ENCODE measurements at places on chromosomes 1 and 21.

- no peak for DNase-seq
Measured at GRCh38 chr1:175794586-175794985, 51.2 kb upstream of the TNR start.

- DNase-seq, result no peak
Measured at GRCh38 chr1:169390303-169390702, 22.3 kb downstream of the BLZF1 start.

DNA sequence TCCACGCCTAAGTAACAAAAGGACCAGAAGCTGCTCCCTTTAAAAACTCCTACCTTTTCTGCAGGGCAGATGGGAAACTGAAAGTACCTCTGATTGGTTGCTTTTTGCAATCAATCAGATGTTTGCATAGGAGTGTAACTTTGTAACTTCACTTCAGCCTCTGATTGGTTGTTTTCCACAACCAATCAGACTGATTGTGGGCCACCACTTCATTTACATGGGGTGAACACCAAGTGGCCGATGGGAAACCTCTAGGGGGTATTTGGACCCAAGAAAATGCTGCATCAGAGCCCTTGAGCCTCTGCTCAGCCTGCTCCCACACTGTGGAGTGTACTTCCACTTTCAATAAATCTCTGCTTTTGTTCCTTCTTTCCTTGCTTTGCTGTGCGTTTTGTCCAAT is 32.8 kb upstream of the CD1D start:
- no peak for DNase-seq

DNA sequence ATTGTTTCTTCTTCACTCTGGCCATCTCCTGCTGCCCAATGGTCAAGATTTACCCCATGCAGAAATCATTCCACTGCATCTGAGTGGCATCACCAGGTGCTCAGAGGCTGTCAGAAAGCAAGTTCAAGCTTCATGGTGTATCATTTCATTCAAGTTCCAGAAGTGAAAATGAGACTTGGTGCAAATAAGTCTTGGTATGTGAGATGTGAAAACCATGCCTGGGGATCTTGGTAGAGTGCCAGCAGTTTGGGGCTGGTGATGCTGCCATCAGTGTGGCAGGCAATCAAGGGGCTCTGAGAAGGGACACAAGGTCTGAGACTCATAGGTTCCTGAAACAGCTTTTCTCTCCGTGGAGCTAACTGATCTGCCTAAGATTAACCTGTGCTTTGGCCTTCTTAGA is 52.0 kb downstream of the CD2 start:
- peak; percentile 89 for DNase-seq

GRCh38 chr1:70376196-70376595 is 21.7 kb upstream of the ANKRD13C start:
- no peak for DNase-seq

DNA sequence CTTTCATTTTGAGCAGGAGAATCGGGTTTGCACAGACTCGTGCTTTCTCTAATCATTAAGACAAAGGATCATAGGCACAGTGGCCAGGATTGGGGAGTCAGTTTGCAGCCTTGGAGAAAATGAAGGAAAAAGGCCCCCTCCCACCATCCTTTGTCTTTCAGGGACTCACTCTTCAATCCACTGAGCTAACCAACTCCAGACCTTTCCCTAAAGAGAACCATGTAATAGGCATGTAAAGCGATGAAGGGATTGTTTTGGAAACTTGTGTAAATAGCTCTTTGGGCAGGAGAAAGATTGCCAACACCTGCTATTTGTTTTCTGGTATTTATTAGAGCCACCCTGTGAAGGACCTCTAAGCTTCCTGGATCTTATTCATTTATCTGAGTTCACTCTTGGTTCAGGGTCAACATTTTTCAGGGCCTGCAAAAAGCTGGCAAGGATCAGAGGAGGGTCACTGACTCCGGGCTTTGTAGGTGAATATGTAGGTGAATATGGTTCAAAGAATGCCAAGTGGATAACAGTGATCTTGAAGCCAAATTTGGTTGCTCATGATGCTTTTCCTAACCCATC is 192.6 kb upstream of the FGGY start:
- DNase-seq, result no peak

GRCh38 chr1:231860221-231861088 is 233.9 kb downstream of the DISC1 start:
- DNase-seq, result no peak

- DNase-seq, result no peak
Measured at GRCh38 chr1:156554971-156555370, 17.4 kb downstream of the IQGAP3 start.

GRCh38 chr1:216554934-216555333 is 131.7 kb upstream of the USH2A start:
- no peak for DNase-seq

DNA sequence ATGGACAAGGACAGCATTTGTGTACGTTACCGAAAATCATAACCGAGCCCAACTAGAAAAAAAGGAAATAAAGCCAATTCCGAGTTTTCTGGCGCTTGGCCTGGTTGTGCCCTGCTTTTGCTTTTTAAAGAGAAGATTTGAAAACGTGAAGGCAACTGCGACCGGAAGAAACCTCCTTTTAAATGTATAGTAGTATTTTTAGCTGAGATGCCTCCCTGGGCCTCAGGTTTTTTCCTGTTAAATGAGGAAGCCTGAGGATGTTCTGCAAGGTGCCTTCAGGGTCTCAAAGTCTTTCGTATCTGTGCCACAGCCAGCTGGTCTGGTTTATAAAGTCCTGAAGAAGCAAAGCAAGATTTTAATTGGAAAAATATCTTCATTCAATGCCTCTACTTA is 371 bp upstream of the ODF2L start:
- no peak for DNase-seq

- DNase-seq, result no peak
Measured at GRCh38 chr1:114467491-114467890, 43.5 kb downstream of the TRIM33 start.

DNA sequence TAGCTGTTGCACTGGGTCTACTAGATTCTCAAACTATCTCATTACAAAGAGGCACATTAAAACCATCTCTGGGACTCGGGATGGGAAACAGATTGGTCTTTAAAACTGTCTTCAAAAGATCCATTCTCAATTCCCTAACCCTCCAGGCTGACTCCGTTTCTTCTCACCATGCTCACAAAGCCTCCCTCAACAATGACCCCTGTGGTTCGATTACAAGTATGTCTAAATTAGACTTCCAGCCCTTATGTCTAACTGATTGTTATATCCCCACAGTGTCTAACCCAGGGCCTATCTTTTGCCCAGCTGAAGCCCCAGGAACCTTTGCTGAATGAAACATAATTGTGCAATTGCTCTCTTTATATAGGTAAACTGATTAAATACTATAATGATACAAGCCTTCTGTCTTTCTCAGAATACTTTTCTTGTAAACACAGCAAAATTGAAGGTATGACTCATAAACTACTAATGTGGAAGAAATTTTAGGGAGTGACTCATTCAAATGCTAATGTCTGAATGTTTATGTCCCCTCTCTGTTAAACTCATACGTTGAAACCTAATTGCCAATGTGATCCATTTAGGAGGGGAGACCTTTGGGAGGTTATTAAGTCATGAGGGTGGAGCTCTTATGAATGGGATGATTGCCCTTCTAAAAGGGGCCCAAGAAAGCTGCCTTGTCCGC is 65.6 kb upstream of the DAB1 start:
- DNase-seq, result no peak

DNA sequence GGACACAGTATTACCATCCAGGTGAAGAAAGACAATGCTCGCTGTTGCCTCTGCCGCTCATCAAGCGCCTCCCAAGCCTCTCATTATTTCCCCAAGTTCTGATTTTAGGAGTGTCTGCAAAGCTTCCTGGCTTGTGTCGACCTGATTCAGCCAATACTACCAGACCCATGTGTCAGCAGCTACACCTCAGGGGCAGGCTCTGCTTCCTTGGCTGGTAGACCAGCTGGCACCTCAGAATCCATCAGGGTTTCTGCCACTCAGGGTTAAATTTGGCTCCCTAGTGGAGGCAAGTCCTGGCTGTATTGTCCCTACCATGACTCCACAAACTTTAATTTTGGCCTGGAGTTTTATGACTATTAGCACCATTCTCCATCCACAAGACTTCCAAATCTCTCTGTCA is 35.4 kb downstream of the SUSD4 start:
- DNase-seq, result no peak

DNA sequence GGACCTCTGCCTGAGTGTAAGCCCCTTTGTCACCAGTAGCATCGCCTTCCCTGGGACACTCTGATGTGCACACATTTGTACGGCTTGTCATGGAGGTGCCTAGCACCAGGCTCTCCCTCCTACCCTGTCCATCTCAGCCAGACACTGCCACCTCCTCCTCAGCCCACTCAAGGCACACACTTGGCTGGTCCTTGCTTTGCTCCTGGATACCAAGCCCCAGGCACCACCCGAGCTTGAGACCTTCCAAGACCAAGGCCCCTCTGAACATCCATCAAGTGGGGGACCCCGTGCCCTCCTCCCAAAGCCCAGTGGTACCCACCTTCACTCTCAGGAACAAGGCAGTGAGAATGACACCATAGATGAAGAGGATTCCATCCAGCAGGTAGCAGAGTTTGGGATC is 78.0 kb downstream of the CD247 start:
- DNase-seq, result no peak

DNA sequence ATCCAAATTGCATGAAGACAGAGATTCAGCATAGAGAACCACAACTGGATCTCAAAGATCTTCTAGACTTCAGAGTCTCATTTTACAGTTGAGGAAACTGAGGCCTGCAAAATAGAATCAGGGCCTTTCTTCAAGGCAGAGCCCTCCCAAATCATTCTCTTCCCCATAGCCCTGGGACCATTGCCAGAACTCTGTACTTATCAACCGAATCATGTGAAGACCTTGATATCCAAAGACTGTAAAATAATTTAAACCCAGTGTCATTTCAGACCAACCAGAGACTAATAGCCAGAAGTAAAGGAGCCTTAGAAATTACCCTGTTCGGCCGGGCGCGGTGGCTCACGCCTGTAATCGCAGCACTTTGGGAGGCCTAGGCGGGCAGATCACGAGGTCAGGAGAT is 90.1 kb downstream of the DTL start:
- DNase-seq, result no peak

DNA sequence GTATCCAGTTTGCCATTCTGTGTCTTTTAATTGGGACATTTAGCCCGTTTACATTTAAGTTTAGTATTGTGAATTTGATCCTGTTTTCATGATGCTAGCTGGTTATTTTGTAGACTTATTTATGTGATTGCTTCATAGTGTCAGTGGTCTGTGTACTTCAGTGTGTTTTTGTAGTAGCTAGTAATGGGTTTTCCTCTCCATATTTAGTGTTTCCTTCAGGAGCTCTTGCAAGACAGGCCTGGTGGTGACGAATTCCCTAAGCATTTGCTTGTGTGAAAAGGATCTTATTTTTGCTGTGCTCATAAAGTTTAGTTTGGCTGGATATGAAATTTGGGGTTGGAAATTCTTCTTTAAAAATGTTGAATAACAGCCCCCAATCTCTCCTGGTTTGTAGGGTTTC is 69.2 kb upstream of the PDC start:
- DNase-seq, result no peak

DNA sequence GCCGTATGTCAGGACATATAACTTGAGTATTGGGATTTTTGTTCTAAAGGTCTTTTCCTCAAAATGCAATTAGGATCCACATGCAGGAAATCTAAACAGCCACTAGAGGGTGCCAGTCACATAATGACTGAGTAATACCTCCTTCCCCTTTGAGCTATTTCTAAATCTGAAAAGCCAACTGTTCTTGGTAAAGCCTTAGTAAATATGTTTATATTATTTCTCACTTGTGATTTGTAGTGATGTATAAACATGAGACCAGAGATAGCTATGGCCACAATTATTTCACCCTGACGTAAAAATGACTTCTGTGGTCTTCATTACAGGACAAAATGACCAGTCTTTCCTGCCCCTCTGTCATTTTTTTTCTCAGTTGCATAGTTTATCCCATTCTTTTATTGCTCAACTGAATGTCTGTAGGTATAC is 41.0 kb upstream of the DR1 start:
- DNase-seq, result peak; percentile 7

DNA sequence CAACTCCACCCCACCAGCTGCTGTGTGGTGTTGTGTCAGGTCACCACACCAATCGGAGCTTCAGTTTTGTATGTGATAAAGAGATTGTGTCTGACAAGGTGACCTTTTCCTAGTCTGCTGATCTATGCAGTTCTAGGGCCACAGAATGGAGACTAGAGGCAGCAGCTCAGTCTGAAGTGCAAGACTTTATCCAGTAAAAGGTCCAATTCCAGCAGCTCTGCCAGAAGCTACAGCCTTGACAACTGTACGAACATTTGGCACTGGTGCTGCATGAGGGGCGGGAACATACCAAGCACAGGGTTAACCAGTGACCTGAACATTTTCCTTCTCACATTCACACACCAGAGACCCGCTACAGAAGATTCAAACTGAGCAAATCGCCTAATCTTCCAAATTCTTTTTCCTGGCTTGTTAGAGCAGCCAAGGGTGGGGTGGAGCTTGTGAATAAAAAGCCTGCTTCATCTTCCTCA is 9.3 kb downstream of the FMO1 start:
- no peak for DNase-seq

DNA sequence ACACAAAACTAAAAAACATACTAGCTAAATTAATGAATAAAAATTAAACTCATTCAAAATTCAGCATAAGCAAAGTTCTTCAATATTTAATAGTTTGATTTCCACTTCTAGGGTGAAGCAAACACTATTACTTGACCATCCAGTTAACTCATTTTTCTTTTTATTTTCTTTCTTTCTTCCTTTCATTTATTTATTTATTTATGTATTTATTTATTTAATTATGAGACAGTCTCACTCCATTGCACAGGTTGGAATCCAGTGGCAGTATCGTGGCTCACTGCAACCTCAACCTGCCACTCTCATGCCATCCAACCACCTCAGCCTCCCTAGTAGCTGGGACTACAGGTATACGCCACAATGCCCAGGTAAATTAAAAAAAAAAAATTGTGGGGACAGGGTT is 2069.5 kb downstream of the NCAM2 start:
- DNase-seq, result no peak

DNA sequence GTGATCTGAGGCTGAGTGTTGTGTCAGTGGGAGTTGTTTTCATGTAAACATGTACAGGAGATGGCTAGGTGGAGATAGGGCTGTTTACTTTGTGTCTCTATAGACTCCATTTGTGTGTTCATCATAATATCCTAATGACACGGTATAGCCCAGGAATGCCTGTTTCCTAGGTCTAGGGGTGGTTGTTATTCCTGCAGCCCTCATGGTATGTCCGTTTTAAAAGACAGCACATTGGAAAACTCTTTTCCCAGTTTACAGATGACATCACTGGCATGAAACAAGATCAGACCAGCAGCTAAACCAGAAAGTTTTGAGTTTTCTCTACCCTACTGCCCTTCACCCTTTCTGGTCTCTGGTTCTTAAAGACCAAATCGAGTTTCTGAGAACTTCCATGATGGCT is 227.3 kb upstream of the TMEM51 start:
- DNase-seq, result no peak

DNA sequence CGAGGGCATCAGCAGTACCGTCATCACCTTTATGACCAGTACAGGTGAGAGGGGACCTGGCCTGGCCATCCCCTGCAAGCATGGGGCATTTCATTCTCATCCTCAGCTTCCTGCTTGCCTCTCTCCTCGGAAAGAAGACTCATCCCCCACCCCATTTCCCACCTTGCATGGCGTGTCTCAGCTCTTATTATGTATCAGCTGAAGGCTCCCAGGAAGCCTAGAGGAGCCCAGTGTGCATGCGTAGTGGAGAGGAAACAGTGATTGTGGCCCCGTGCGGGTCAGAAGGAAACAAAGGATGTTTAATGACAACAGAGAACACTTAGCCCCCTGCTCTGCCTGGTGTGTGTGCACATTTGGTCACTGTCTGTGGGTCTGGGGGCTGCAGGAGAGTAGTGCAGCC is 40.3 kb upstream of the CNTN2 start:
- DNase-seq, result no peak
